HFFc6 (cell line): ENCODE measurements at places on chromosomes 7 and 10. TPM values are rescaled to one million over a fixed set of nuclear protein-coding genes. Genes with fewer than 3 reads are reported as not detected.

Gene CALN1
- not detected in 3 replicates for total RNA-seq

Gene SPDYE8
- total RNA-seq, result not detected in 3 replicates

Gene TAS2R4
- total RNA-seq, result 0.07 to 0.21 TPM (median 0.12 TPM) in 3 replicates

Gene SERPINE1
- total RNA-seq, result 990 to 2,035 TPM (median 1,498 TPM) in 3 replicates

Gene CFAP43
- total RNA-seq, result not detected in 3 replicates

Gene NEBL
- not detected in 3 replicates for total RNA-seq

Gene LAMB4
- total RNA-seq, result 0.16 TPM in 1 of 3 replicates, not detected in the others

Gene AGAP5
- 2.2 to 3.2 TPM (median 2.3 TPM) in 3 replicates for total RNA-seq

Gene TMEM106B
- total RNA-seq, result 38.4 to 42.5 TPM (median 41.8 TPM) in 3 replicates

Gene VAX1
- total RNA-seq, result not detected in 2 replicates

Gene ARMC10
- total RNA-seq, result 33.1 to 39.8 TPM (median 34.1 TPM) in 3 replicates

Gene ZNF239
- total RNA-seq, result 4.5 to 6.9 TPM (median 6.3 TPM) in 3 replicates

Gene GSTO2
- 2.5 to 14.1 TPM (median 3.2 TPM) in 3 replicates for total RNA-seq

Gene FEZF1
- total RNA-seq, result not detected in 3 replicates

Gene ZNF853
- total RNA-seq, result 0.07 TPM in 1 of 3 replicates, not detected in the others

Gene LEP
- total RNA-seq, result not detected in 3 replicates

Gene H2BK1
- not detected in 3 replicates for total RNA-seq

Gene HOXA10
- 39.3 and 40.4 TPM in 2 replicates for total RNA-seq

Gene MCM7
- 70.9 to 130 TPM (median 117 TPM) in 3 replicates for total RNA-seq

Gene TASOR2
- 59.9 to 69.3 TPM (median 65.2 TPM) in 3 replicates for total RNA-seq

Gene HMX3
- not detected in 3 replicates for total RNA-seq

Gene TDRD1
- not detected in 3 replicates for total RNA-seq

Gene NUTM2A
- total RNA-seq, result 0.16 TPM in 1 of 2 replicates, not detected in the other

Gene GIMAP2
- total RNA-seq, result 0.13 TPM in 1 of 3 replicates, not detected in the others

Gene TMEM196
- not detected in 3 replicates for total RNA-seq

Gene SP4
- total RNA-seq, result 3.0 to 4.0 TPM (median 3.5 TPM) in 3 replicates

Gene TMEM26
- not detected in 3 replicates for total RNA-seq

Gene TLL2
- total RNA-seq, result 0.45 to 0.48 TPM in 2 of 3 replicates, not detected in the other

Gene CPA1
- total RNA-seq, result not detected in 3 replicates

Gene TRIL
- not detected in 3 replicates for total RNA-seq

Gene ITIH5
- total RNA-seq, result not detected in 3 replicates

Gene ASAH2
- total RNA-seq, result 1.2 to 4.5 TPM (median 1.2 TPM) in 3 replicates

Gene OR9A2
- not detected in 3 replicates for total RNA-seq

Gene HYAL4
- total RNA-seq, result not detected in 3 replicates

Gene TMEM120A
- total RNA-seq, result 38.4 to 47.3 TPM (median 45.9 TPM) in 3 replicates

Gene NEUROD6
- not detected in 3 replicates for total RNA-seq

Gene KEL
- not detected in 3 replicates for total RNA-seq

Gene MSMB
- total RNA-seq, result not detected in 3 replicates

Gene CACNB2
- not detected in 3 replicates for total RNA-seq

Gene LHFPL3
- total RNA-seq, result not detected in 3 replicates

Gene CH25H
- 0.12 TPM in 1 of 3 replicates, not detected in the others for total RNA-seq

Gene SPDYE2
- not detected in 3 replicates for total RNA-seq

Gene SLC26A3
- total RNA-seq, result not detected in 3 replicates

Gene FAM3C
- 55.0 to 71.7 TPM (median 57.1 TPM) in 3 replicates for total RNA-seq

Gene COL13A1
- total RNA-seq, result 40.2 to 41.1 TPM (median 40.3 TPM) in 3 replicates

Gene PON2
- total RNA-seq, result 71.2 to 79.0 TPM (median 73.6 TPM) in 3 replicates

Gene C10orf95
- not detected in 3 replicates for total RNA-seq

Gene SPRN
- total RNA-seq, result 0.43 to 2.7 TPM (median 2.4 TPM) in 3 replicates

Gene PAX4
- not detected in 3 replicates for total RNA-seq

Gene SFTPA2
- total RNA-seq, result not detected in 3 replicates
